ENCODE measurements at places on chromosomes 3 and 15.

DNA sequence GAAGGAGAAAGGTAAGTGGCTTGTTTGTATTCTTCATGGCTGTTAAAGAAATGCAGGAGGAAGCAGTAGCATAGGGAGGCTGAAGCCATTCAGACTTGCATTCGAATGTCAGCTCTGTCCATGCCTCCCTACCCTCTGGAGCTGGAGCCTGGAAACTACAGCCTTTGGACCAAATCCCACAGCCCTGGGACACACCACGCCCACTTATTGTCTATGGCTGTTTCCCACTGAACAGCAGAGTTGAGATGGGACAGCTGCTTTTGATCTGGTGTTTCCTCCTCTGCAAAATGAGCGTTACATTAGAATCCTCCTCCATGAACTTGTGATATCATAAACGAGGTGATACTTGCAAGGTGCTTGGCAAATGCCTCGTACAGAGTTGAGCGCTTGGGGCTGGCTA is 3.6 kb downstream of the FAM107A start:
- no peak for DNase-seq

DNA sequence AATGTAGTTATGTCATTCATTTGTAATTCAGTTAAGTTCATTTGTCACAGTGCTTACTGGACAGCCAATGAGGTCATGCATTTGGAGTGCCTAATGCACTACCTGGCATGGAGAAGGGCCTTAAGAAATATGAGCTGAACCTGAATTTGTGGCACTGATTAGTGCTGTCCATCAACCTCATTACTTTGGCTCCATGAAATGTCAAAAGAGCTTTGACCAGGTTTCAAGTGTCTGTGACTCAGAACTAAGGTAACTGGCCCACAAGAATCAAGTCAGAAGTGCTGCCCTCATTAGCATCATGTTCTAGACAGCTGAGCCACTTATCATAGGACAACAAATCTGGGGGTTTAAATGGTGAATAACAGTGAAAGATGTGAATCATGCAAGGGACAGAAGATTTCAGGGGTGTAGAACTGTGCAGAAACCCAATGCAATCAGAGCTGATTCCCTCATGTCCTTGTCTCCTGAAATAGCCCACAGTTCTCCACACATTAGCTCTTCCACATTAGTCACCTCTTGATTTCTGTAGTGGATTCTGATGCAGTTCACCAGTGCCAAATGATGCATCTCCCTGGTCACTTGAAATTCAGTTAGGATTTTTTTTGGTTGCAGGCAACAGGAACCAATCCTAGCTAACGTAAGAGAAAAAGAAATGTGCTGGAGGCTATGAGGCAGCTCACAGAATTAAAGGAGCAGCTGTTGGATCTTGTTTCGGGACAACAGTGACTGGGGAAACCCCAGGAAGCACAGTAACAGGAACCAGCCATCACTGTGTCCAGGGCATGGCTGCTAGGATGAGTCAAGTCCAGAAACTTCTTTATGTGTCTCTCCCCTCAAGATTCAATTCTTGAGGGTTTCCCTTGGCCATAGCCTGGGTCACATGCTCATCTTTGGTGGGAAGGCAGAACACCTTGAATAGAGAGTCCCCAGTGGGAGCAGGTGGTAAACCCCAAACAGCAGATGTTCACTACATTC is 38.7 kb downstream of the CHST2 start:
- DNase-seq = no peak

- no peak for DNase-seq
These were observed 27.1 kb upstream of the SLC22A13 start for GRCh38 chr3:38238416-38239008.

DNA sequence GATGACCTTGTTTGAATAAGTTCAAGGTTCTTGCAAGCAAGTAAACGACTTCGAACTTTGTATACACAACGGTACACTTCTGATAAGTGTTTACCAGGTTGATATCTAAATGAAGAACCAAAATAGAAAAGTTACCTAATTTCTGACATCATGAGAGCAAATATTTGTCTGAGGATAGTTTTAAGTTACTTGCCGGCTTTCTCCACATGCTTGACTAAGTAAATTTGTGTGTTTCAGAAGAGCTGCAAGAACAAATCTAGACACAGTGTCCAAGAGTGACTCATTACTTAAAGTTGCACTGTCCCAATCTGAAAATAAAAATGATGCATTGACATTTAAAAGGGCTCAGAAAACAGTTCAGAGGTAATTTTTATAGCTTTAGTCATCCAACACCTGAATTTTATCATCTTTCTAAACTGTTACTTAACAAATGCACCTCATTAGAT is 115.1 kb downstream of the HERC1 start:
- DNase-seq = no peak

DNA sequence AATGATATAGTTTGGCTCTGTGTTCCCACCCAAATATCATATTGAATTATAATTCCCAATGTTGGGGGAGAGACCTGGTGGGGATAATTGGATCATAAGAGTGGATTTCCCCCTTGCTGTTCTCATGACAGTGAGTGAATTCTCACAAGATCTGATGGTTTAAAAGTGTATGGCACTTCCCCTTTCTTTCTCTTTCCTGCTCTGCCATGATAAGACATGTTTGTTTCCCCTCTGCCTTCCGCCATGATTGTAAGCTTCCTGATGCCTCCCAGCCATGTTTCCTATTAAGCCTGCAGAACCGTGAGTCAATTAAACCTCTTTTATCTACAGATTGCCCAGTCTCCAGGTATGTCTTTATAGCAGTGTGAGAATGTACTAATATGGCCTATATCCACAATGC is 126.7 kb upstream of the GMNC start:
- no peak for DNase-seq

GRCh38 chr15:73482166-73482565 is 39.2 kb downstream of the REC114 start:
- no peak for DNase-seq

Measured in hematopoietic multipotent progenitor cell treated with erythropoietin and hydrocortisone succinate and interleukin-3 and kit ligand, for 8 days (in vitro differentiated cells).